ENCODE measurements at places on chromosomes 11 and 22. TPM values are rescaled to one million over a fixed set of nuclear protein-coding genes. Genes with fewer than 3 reads are reported as not detected.

Gene SEZ6L
- 2.0 TPM for total RNA-seq

Gene SLC6A5
- total RNA-seq, result not detected

Gene DMC1
- 6.9 TPM for total RNA-seq

Gene TEX54
- total RNA-seq, result not detected
